ENCODE measurements at places on chromosomes 4 and X.

- DNase-seq = no peak
Observed at GRCh38 chrX:48683411-48683982, at the start of gene WAS. TSS of gene WAS (plus strand) at chrX:48683799. CDS start at chrX:48683854, 55 bp downstream.

GRCh38 chrX:84044051-84044450, 143.9 kb downstream of the RPS6KA6 start:
- no peak for DNase-seq

GRCh38 chrX:40168480-40169011, 70.8 kb upstream of the BCOR start:
- DNase-seq = no peak

- DNase-seq = no peak
Observed at GRCh38 chr4:15968551-15969300, 5.8 kb upstream of the FGFBP2 start.

DNA sequence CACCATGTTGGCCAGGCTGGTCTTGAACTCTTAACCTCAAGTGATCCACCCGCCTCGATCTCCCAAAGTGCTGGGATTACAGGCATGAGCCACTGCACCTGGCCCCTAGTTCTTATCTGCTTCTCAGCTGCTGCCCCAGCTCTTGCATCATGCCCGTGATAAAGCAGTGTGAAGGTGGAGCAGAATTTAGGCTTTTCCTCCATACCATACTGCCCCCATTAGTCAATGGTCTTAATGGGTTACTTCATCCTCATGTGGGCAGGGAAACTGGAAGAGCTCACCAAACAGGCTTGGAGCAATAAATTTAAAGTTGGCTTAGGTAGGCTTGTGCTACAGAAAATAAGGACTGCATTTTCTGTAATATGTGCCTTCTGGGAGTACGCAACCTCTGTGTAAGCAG, 636.9 kb upstream of the BOD1L1 start:
- DNase-seq = no peak

- no peak for DNase-seq
Observed at GRCh38 chr4:108717386-108717785, 45.5 kb downstream of the ETNPPL start.

GRCh38 chrX:25279510-25279909, 263.7 kb upstream of the ARX start:
- DNase-seq = no peak

DNA sequence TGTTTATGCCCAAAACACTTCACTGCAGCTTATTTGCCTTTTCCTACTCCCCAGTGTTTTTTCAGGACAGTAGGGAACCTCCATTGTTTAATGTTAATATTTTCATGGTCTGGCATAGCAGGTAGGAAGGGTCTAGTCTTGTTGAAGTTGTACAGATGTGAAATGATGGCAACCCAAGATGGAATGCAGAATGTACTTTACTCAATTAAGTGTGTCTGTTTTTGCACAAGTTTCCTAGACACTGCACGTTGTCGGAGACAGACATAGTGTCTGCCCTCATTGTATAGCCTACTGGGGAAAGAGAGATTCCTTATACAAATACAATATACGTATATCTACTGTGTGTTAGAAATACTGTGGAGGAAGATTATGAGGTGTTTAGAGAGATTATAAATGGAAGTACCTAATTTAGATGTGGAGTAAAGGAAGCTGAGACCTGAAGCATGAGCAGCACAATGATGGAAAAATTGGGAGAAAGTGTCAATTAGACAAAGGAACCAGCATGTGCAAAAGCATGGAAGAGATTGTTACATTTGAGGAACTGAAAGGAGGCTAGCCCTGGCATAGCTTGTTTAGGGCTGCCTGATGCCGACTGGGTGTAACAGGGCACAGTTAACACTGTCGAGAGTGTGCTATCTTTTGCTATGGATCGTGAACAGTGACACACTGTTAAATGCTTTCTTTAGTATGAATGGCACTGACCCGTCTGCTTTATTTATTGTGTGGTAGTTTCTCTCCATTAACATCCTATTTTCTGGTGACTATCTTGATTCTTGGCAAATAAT, 18.4 kb downstream of the CPEB2 start:
- DNase-seq = no peak

DNA sequence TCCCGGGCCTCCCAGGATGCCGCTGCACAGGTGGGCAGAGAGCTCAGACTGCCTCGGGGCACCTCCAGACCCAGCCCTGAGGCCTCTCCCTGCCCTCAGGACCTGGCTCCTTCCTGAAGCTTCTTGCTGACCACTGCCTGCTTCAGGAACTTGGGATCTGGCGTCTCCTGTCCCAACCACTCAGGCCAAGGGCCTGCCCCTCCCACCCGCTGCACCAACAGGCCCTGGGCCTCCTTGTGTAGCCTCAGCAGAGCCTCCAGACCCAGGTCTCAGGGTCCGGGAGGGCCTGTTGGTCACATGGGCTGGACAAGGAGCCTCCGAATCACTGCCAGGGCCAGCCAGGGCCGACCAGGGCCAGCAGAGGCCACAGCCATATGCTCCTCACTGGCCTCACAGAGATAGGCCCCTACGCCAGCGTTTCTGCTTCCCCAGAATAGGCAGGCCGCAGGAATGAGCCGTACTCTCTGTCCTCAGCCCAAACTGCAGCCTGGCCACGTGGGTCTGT, 2.8 kb downstream of the MXD4 start:
- no peak for DNase-seq

DNA sequence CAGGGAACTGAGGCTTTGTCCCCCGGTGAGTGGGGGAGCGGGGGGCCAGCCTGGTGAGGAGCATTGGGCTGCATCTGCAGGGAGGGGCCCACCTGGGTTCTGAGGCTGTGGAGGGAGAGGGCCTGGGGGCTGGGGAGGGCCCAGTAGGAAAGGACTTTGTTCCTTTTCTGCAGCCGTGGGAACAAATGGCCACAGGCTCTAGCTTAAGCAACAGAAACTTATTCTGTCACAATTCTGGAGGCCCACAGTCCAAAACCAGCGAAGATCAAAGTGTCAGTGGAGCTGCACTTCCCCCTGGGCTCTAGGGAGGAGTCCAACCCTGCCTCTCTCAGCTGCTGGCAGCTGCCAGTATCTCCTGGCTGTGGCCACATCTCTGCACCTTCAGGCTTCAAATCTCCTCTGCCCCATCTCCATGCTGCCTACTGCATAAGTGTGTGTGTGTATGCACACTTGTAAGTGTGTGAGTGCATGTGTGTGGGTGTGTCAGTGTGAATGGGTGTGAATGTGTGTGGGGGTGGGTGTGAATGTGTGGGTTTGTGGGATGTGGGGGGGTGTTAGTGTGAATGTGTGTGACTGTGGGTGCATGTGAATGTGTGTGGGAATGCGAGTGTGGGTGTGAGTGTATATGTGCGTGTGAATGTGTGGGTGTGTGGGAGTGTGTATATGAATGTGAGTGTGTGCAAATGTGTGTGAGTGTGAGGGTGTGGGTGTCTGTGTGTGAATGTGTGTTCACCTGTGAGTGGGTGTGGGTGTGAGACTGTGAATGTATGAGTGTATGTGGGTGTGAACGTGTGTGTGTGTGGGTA, 204.5 kb upstream of the PSAPL1 start:
- no peak for DNase-seq

DNA sequence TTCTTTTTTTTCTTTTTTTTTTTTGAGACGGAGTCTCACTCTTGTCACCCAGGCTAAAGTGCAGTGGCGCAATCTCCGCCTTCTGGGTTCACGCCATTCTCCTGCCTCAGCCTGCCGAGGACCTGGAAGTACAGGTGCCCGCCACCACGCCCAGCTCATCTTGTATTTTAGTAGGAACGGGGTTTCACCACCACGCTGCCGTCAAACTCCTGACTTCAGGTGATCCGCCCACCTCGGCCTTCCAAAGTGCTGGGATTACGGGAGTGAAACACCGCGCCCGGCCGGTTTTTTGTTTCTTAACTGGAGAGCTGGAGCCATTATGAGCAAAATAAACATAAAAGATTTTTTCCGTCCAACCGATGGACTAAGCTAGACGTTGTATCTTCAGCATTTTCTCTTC, 1.9 kb upstream of the WDR17 start:
- DNase-seq = no peak

DNA sequence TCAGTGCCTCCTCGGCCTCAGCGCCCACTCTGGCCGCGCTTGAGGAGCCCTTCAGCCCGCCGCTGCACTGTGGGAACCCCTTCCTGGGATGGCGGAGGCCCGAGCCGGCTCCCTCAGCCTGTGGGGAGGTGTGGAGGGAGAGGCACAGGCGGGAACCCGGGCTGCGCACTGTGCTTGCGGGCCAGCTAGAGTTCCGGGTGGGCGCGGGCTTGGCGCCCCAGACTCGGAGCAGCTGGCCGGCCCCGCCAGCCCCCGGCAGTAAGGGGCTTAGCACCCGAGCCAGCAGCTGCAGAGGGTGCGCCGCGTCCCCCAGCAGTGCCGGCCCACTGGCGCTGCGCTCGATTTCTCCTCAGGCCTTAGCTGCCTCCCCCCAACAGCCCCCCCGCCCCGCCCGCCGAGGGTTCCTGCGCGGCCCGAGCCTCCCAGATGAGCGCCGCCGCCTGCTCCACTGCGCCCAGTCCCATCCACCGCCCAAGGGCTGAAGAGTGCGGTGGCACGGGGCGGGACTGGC, 1137.0 kb downstream of the PCDH18 start:
- DNase-seq = no peak

DNA sequence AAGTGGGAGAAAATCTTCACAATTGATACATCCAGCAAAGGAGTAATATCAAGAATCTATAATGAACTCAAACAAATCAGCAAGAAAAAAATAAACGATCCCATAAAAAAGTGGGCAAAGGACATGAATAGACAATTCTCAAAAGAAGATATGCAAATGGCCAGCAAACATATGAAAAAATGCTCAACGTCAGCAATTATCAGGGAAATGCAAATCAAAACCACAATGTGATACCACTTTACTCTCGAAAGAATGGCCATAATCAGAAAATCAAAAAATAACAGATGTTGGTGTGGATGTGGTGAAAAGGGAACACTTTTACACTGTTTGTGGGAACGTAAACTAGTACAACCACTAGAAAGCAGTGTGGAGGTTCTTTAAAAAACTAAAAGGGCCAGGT, 114.3 kb upstream of the CCSER1 start:
- DNase-seq = no peak

DNA sequence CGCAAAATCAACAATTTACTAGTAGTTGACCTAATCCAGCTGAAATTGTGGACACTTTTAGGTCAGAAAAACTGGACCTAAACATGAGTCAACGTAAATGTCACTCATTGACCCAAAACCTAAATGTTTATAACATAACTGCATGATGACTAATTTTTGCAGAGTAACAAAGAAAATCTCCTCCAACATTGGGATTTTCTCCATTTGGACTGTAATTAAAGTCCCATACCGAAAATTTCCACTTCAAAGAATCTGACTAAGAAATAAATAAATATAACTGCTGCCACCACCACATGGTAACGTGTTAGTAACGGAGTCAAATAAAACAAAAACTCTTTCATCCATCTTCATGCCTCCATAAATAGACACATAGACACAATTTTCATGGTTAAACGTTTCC, 1.9 kb downstream of the ADGRA3 start:
- no peak for DNase-seq

GRCh38 chr4:181970366-181970765, 272.8 kb upstream of the TENM3 start:
- DNase-seq = no peak

- no peak for DNase-seq
Observed at GRCh38 chrX:150983521-150984168, 510 bp downstream of the HMGB3 start.

- DNase-seq = no peak
Observed at GRCh38 chr4:48388525-48389154, 47.3 kb downstream of the SLAIN2 start.

- DNase-seq = no peak
Observed at GRCh38 chr4:183540410-183541009, 35.7 kb downstream of the ING2 start.

DNA sequence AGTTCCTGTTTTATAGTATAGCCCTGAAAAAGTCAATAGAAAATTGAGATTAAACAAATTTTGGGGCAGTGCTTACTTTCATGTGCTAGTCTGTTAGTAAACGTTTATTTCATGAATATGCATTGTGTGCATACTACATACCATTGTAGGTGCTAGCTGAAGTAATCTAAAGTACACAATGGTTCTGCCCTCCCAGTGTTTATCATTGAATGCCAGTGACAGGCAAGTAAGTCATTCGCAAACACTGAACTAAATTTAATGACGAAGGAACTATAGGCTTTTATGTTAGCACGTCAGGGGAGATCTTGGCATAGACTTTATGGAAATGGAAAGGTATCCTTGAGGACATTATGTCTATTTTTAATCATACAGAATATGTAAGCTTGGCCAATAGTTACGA, 426.9 kb upstream of the EPHA5 start:
- no peak for DNase-seq

- no peak for DNase-seq
Observed at GRCh38 chrX:55057675-55058249, 17.1 kb upstream of the PAGE2B start.

DNA sequence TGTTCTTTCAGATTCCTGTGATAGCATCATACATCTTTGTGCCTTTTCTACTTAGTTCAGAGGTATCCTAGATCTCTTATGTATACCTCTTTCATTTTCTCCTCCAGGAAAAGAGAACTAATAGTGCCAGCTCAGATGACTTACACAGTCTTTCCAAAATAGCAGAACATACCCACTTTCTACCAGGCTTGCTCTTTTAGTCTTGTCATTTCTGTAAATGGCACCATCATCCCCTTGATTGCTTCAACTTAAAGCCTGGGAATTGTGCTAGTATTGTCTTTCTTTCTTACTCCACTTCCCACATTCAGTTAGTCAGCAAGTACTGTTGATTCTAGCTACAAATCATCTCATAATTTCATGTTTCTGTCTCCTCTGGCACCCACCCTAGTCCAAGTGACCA, 5.1 kb downstream of the APEX2 start:
- DNase-seq = no peak

DNA sequence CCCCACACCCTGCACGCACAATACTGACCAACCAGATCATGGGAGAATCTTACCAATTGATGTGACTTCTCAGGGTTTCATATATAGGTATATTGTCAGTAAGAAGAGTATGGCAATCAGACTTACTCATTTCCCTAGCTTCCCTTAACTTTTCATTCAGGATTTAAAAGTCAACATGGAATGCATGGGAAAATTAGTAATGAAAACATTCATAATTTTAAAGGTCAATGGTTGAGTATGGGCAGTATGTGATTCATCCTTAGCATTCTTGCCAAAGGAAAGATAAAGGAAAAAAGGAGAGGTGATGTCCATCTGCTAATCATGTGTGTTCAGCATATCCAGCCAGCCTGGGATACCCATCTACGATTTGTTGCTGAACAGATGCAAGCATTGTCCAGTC, 4.0 kb downstream of the DIPK2B start:
- DNase-seq = peak; percentile 29
